B cell (primary cell): ENCODE measurements at places on chromosomes 7 and 10. TPM values are rescaled to one million over a fixed set of nuclear protein-coding genes. Genes with fewer than 3 reads are reported as not detected.

- no peak for DNase-seq
- no peaks in the 10 kb centered on the region for H3K36me3 ChIP-seq
- no peaks in the 10 kb centered on the region for H3K27me3 ChIP-seq
- H3K27ac ChIP-seq, result no peak overlapping the region
- no peaks in the 10 kb centered on the region for H3K4me1 ChIP-seq
- no peak overlapping the region for H3K4me3 ChIP-seq
Measured at GRCh38 chr10:34854147-34854601, 39.1 kb upstream of the PARD3 start.

GRCh38 chr10:124554085-124554858, 92.6 kb downstream of the LHPP start:
- no peaks in the 10 kb centered on the region for H3K27me3 ChIP-seq
- no peak overlapping the region for H3K27ac ChIP-seq
- no peaks in the 10 kb centered on the region for H3K36me3 ChIP-seq
- H3K4me1 ChIP-seq, result peaks cover 28% of the 10 kb centered on the region
- no peak overlapping the region for H3K4me3 ChIP-seq

- H3K36me3 ChIP-seq, result no peaks in the 10 kb centered on the region
- H3K27me3 ChIP-seq, result no peaks in the 10 kb centered on the region
- DNase-seq, result no peak
Measured at GRCh38 chr7:3128857-3129490, 85.3 kb upstream of the CARD11 start.

GRCh38 chr10:84895541-84895940, 567.2 kb downstream of the CCSER2 start:
- no peak overlapping the region for H3K27ac ChIP-seq
- no peaks in the 10 kb centered on the region for H3K4me1 ChIP-seq
- no peaks in the 10 kb centered on the region for H3K36me3 ChIP-seq
- H3K4me3 ChIP-seq, result no peak overlapping the region
- DNase-seq, result no peak

- H3K4me1 ChIP-seq, result peaks cover 26% of the 10 kb centered on the region
- peak overlapping the region; percentile 75 for H3K27ac ChIP-seq
- H3K27me3 ChIP-seq, result no peaks in the 10 kb centered on the region
- H3K36me3 ChIP-seq, result no peaks in the 10 kb centered on the region
- DNase-seq, result no peak
Measured at GRCh38 chr10:7788639-7789286, 786 bp downstream of the ATP5F1C start.

GLI3 gene
- not detected in 2 replicates for polyA plus RNA-seq

PLPP4 gene
- polyA plus RNA-seq, result not detected in 2 replicates

HTR7 gene
- 0.03 and 0.16 TPM in 2 replicates for polyA plus RNA-seq
